HCEC 1CT (cell line): ENCODE measurements at places on chromosomes 13 and 19.
A peak's percentile ranks its signal among the peaks of the same experiment; 100 is the strongest.

DNA sequence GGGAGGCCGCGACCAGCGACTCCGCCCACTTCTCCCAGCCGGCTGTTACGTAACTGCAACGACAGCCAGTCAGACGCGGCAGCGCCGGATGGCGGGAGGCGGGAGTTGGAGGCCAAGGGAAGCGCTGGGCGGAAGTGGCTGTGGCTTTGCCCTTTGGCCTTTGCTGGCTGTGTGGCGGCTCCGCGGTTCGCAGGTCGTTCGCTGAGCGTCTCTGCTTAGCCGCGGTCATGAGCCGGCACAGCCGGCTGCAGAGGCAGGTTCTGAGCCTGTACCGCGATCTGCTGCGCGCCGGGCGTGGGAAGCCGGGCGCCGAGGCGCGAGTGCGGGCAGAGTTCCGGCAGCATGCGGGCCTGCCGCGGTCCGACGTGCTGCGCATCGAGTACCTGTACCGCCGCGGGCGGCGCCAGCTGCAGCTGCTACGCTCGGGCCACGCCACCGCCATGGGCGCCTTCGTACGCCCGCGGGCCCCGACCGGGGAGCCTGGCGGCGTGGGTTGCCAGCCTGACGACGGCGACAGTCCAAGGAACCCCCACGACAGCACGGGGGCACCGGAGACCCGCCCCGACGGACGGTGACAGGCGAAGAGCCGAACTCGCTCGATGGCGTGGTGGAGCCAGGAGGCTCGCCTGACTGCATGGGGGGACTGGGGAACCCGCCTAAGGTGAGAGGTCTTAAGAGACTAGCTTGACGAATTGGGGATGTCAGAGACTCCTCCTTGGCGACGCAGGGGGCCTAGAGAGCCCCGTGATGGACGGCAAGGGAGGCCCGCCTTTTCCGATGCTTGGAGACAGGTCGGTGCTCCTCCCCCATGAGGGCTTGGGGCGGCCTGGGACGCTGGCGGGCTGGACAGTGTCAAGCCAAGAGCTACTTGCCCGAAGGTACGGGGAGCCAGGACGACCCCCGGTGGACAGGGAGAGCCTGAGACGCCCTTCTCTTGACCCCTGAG is at the start of gene SDHAF1:
SDHAF1 (plus strand) TSS at position 141 of the 946 bp plus-strand sequence; CDS start at position 228, 87 bp downstream.
- peak; percentile 94 for DNase-seq

- no peak for DNase-seq
Measured at GRCh38 chr19:49875857-49876421, 1.2 kb downstream of the AKT1S1 start.

DNA sequence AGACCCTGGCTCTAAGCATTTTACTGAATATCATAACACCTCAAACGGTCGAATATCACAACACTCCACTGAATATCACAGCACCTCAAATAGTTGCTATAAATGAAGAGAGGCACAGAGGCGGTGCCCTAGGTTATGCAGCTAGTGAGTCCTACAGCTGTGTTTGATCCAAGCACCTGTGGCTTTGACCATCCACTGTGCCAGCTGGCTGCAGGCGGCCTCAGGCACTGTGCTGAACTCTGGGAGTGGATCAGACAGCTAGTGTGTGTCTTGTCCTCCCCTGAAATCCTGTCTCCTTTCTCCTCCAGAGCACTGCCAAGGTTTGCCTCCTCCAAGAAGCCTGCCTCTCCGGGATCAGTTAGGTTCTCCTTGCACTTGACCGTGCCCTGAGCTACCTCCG is 7.3 kb downstream of the NOSIP start:
- no peak for DNase-seq

DNA sequence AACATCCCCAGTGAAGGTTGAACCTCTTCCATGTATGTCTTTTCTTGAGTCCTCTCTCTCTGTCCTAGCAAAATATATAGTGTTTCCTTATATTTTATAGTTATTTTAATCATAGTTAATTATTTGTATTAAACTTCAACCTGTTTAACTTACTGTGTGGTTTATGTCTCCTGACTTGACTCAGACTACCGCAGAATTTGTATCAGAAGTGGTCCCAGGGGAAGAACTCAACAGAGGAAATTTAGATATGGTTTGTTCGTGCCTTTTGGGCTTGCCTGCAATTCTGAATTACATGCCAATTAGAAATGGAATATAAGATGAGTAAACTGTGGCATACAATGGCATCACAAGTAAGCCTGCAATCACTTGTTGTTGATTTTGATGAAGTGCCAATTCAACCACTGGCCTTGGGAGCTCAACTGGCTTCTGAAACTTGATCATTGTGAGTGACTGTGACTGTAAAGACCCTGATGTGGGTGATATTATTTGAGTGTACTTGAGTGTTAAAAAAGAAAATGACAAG is 1459.5 kb upstream of the PCDH20 start:
- DNase-seq = no peak

DNA sequence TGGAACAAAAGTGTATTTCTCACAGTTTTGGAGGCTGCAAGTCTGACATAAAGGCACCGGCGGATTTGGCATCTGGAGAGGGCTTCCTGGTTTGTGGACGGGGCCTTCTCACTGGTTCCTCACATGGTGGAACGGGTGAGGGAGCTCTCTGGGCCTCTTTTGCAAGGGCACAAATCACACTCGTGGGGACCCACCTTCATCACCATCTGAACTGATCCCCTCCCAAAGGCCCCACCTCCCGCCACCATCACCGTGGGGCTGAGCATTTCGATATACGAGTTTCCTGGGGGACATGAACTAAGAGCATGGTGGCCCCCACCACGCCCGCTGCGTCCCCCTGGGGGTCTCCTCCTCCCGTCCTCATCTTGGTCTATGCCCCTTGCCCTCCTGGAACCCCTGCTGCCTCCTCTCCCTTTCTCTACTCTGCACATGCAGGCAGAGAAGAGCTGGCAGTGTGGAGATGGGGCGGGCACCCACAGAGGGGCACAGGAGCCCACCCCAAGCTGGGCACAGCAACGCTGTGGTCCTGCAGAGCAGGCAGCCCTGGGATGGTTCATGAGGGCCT is 20.8 kb upstream of the SPACA7 start:
- DNase-seq = no peak

GRCh38 chr19:12111943-12112637 is 28.1 kb downstream of the ZNF20 start:
- DNase-seq = no peak

GRCh38 chr19:45074744-45075300 is 1.5 kb downstream of the ZNF296 start:
- DNase-seq = no peak

DNA sequence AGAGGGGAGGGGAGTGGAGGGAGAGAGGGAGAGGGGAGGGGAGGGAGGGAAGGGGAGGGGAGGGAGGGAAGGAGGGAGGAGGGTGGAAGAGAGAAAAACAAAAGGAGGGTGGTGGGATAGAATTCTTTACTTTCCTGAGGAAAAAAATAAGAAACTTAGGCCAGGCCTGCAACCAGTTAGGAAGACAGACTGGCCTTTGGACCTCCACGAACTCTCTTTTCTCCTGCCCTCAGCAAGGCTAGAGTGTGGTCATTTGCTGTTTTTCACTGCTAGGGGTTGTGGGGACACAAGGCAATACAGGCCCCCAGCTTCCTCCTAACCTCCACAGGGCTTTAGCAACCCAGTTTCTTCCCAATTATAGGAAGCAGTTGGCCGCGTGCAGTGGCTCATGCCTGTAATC is 4.2 kb downstream of the CCDC8 start:
- DNase-seq = no peak

DNA sequence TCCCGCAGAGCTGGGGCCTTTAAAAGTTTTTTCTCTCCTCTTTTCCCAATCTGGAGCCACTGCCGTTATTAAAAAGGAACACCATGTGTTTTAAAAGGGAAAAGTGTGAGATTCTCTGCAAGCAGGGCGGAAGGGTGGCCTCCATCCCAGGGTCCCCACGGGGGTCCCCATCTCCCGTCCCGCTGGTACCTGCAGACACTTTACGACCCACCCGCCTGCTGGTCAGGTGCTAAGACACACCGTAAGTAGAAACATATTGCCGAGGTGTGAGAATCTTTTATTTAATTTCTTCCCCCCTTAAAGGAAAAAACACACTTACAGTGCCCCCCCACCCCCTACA is 1.8 kb downstream of the CRLF1 start:
- no peak for DNase-seq

GRCh38 chr13:23871616-23872220 is 17.5 kb downstream of the MIPEP start:
- DNase-seq = peak; percentile 66

GRCh38 chr19:47445937-47446402 is 25.7 kb downstream of the SLC8A2 start:
- DNase-seq = no peak

GRCh38 chr19:6259312-6259861 is 20.4 kb downstream of the MLLT1 start:
- no peak for DNase-seq
